ENCODE measurements at places on chromosomes 3 and 15.
A peak's percentile ranks its signal among the peaks of the same experiment; 100 is the strongest.

- peak; percentile 10 for DNase-seq
These were observed 42.3 kb upstream of the CORO2B start for GRCh38 chr15:68536331-68537095.

GRCh38 chr15:70293591-70294470 lies 196.1 kb upstream of the TLE3 start:
- DNase-seq = no peak

GRCh38 chr15:64782751-64783150 lies 7.4 kb upstream of the RBPMS2 start:
- no peak for DNase-seq

- DNase-seq = no peak
These were observed 141.7 kb downstream of the LRRK1 start for GRCh38 chr15:101060576-101061551.

- no peak for DNase-seq
These were observed 193.5 kb upstream of the ICE2 start for GRCh38 chr15:60672400-60672799.

- no peak for DNase-seq
These were observed 56.0 kb upstream of the FAM3D start for GRCh38 chr3:58722561-58722960.

DNA sequence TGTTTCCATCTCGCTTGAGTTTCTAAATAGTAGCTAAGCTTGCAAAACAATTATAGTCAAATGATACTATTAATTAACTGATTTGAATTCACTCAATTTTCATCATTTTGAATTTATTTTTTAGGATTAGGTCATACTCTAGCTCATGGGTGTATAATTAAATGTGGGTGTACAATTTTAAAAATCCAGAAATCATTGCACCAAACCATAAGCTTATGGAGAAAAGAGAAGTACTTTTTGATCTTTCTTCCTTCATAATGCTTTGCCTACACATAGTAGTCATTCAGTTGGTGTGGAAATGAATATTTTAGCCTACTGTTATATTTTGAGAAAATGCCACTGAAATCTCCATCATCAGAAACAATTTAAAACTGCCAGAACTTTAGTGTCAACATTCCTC lies 175.1 kb downstream of the CD47 start:
- DNase-seq = no peak

Measured in erythroblast (primary cell).